ENCODE measurements at places on chromosomes 7 and 10.

GRCh38 chr10:121658611-121659010, 60.4 kb upstream of the FGFR2 start:
- no peak for DNase-seq

- DNase-seq: no peak
Measured at GRCh38 chr7:157577061-157577460, 240.3 kb downstream of the DNAJB6 start.

- no peak for DNase-seq
Measured at GRCh38 chr10:13703101-13703818, 116.5 kb downstream of the PRPF18 start.

- DNase-seq: no peak
Measured at GRCh38 chr7:70738151-70738885, 393.6 kb upstream of the GALNT17 start.

DNA sequence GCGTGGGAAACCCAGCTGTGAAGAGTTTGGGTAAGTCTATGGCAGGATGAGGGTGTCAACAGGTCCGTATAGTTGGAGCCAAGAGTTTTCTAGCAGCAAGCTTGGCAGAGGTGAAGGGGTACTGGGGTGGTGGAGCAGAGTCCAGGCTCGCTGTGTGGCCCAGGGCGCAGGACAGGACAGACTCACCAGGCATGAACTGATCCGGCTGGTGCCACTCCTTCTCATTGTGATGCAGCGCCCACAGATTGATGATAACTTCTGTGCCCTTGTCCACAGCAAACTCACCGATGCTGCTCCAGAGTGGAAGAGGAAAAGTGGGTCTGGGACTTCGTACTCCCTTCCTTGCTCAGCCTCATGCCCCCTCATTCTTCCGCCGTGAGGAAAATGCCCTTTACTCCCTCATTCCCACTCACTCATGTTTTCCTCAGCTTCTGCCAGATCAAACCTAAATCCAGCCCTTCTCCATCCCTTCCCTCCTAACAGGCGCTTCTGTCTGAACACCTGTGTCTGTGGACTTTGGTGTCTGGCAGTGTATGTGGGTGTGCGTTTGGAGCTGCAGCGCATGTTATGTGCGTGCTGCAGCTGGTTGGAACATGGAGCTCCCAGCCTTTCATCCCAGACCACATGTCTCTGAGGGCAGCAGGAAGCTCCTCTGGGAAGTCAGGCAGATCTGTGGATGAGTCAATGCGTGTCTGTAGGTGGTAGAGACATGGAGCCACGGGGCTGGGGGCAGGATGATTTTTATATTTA, 5.7 kb downstream of the CYP17A1 start:
- no peak for DNase-seq

GRCh38 chr10:64798297-64798696, 1277.1 kb downstream of the REEP3 start:
- no peak for DNase-seq

- no peak for DNase-seq
Measured at GRCh38 chr7:150396851-150397260, 17.7 kb downstream of the ZNF775 start.

DNA sequence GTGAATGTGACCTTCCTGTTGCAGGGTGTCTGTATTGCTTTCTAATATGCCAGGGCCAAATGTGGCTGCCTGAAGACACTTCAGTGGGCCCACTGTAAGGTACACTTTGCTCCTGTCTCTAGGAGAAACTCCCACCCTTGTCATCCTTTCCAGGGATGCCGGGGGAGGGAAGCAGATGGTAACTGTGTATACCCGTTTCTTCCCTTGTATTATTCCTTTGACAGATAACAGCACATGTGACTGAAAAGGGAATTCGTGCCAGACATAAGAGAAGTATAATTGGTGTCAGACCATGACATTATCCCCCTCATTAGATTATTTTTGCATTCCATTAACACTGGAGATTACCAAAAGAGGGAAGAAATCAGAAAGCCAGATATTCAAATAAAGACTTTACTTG, 317.7 kb downstream of the CAMK1D start:
- no peak for DNase-seq
